Stimulated activated CD8-positive, alpha-beta memory T cell treated with anti-CD3 and anti-CD28 coated beads, Interleukin-15, amount 100 ng/mL, for 24 hours (primary cell): ENCODE measurements at places on chromosomes 3 and 15.

- no peak for DNase-seq
Measured at GRCh38 chr3:119315600-119316312, 21.6 kb downstream of the ARHGAP31 start.

GRCh38 chr15:36815786-36816185, 236.4 kb downstream of the CDIN1 start:
- DNase-seq: no peak

GRCh38 chr3:13764161-13764560, 115.7 kb downstream of the WNT7A start:
- no peak for DNase-seq

DNA sequence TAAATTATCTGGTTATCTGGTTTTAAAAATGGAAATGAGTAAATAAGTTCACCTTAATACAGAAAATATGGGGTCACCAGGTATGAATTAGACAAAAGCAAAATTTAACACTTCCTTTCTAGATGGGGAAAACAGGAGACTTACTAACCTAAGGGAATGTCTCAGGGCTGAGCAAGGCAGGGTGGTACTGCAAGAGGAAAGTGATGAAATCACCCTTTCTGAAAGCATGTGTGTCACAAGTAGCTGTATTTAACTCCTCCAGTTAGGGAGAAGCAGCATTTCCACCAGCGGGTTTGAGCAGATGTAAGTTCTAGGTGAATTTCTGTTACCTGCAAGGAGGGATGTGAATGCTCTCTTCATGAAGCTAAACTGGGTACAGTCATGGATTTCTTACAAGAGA, 629.1 kb downstream of the MECOM start:
- DNase-seq: no peak

DNA sequence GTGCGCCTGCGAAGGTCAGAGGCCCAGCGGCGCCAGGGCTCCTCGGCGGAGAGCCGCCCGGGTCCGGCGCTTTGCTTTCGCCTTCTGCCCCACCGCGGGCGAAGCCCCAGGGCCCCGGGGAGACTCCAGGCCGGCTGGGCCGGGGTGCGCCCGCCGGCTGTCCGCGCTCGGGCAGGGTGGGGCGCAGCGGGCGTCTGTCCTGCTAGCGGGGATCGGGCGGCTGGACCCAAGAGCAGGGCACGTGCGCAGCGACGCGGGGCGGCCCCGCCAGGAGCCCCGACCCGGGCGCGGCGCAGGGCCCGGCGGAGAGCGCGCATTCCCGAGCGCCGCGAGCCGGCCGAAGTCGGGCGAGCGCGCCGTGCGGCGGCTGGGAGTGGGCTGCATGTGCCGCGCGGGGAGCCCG, 569 bp upstream of the ALDH1A3 start:
- DNase-seq: no peak

DNA sequence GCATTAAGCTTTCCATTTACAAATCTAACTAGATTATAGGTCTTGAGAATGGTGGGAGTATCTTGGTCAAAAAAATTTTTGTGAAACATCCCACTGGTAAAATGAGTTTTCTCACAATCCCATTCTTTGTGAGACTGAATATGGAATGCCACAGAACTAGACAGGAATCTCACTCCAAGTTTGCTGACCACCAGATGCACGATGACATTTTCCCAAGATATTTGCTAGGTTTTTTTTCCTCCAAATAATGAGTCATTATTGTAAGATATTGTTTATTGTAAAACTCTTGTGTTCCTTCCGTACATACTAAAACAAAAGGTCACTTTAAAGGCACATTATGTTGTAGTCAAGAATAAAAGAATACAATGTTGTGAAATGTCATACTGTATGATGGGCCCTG, 53.9 kb downstream of the COPS2 start:
- no peak for DNase-seq

- DNase-seq: no peak
Measured at GRCh38 chr3:185439745-185440466, 58.9 kb downstream of the TMEM41A start.

DNA sequence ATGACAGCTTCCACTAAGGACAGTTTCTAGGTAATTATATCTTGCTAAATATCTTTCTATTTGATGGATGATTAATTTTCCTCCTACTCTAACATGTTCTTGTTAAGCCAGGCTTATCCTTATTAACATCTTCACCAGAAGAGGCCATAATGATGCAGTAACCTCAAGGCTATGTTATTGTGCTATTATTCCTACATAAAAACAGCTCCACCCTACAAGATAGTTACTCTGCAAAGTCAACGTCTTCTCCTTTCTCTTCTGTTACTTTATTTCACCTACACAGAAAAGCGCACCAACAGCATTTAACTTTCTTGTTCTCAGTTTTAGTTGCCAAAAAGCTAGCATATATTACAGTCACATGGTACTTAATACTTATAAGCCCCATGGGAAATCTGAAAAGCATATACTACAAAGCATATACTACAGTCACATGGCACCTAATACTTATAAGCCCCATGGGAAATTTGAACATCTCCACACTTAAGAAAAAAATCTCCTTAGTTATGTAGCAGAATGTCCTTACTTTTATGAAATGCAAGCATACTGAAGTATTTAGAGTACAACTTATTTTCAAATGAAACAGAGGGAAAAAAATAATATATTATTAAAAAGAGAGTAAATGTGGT, 13.4 kb downstream of the ADAM10 start:
- DNase-seq: no peak

DNA sequence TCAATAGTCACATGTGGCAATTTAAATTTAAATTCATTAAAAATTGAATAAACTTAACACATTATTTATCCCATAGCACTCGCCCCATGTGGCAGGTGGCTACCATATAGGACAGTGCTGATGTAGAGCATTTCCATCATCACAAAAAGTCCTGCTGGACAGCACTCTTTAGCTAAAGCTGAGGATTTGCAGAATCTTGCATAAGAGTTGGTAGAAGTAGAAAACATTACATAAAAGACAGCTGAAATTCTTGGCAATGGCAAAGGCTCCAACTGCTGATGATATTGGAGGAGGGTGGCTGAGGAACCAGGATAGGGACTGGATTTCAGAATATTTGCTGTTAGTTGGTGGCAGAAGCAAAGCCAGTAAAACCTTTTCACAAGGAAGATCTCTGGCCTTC, 230.7 kb upstream of the SATB1 start:
- no peak for DNase-seq

DNA sequence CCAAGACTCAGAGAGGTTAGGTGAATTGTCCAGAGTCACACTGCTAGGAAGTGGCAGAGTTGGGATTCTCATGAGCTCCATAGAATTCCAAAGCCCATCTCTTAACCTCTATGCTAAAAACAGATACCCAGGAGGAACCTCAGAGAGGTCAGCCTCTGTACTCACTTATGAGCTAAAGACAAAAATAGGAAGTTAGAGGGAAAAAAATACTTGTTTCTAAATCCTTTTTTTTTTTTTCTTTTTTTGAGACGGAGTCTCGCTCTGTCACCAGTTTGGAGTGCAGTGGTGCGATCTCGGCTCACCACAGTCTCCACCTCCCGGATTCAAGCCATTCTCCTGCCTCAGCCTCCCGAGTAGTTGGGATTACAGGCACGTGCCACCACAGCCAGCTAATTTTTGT, 31.4 kb downstream of the FSD2 start:
- no peak for DNase-seq

GRCh38 chr3:186988806-186989205, 58.5 kb downstream of the ST6GAL1 start:
- no peak for DNase-seq
